ENCODE measurements at places on chromosomes 6 and 20.

GRCh38 chr6:24549674-24550353, 55.0 kb downstream of the ALDH5A1 start:
- DNase-seq, result no peak

DNA sequence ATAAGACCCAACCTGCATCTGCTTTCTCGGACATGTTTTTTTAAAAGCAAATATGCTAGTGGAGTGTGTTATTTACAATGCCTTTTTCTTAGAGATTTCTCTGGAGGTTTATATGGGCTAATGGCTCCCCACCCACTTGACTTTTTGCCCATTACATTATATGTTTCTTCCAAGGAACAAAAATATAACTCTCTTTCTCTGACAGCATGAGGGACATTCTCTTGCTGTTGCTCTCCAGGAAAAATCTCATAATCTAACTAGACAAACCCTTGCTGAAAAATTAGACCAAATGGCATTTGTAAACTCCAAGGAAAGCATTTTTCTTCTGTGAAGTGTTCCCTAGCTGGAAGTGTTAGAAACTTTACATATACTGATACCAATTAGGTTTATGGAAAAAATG, 213.7 kb downstream of the PRL start:
- no peak for DNase-seq

- DNase-seq, result peak; percentile 52
Measured at GRCh38 chr6:113596387-113597230, 260.5 kb upstream of the MARCKS start.

DNA sequence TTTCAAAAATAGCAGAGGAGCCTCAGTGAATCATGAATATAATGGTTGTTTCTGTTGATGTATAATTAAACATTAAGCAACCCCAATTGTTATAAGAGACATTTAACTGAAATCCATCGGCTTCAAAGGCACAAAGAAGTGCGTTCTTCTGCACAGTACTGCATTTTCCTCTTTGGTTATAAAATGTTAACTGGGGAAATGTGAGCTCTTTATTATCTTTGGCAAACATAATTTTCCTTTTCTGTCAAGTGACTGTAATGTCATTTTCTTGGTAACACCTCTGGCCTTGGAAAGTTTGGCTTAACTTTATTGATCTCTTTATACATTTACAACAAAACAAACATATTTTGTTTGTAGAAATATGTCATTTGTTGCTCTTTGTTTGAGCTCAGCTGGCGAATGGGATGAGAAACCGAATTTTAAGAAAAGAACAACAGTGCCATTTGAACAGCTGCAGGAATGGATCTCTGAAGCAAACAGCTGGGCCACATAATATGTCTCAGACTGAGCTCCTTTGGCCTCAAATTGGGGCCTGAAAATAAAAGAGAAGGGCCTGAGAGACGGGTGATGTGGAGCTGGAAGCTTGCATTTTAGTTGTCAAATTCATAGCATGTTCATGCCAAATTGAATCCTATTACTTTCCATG, 427.0 kb upstream of the SPTLC3 start:
- no peak for DNase-seq

- DNase-seq, result no peak
Measured at GRCh38 chr6:46199387-46199786, 28.6 kb upstream of the ENPP5 start.

GRCh38 chr6:150176659-150177058, 33.8 kb downstream of the PPP1R14C start:
- no peak for DNase-seq

- no peak for DNase-seq
Measured at GRCh38 chr20:20737158-20737557, 24.7 kb upstream of the RALGAPA2 start.

GRCh38 chr6:114989279-114989964, 646.6 kb upstream of the HS3ST5 start:
- no peak for DNase-seq

GRCh38 chr6:163254341-163254835, 160.1 kb upstream of the QKI start:
- no peak for DNase-seq

DNA sequence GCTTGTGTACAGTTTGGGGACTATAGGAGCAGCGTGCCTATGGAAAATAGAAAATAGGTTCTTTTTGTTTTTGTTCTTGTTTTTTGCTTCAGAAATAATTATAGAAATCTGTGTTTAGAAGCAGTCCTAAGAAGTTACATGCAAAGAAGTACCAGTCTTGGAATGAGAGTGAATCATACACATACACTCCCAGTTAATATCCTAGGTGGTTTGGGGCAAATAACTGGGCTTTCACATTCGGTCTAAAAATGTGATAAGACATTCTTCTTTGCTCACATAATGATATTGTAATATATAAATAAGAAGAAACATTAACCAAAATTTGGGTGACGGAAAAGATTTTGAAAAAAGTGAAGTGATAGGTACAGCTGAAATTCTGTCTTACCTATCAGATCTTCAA, 61.0 kb downstream of the ENPP1 start:
- DNase-seq, result peak; percentile 11

- DNase-seq, result peak; percentile 85
Measured at GRCh38 chr6:73074175-73074574, 151.1 kb downstream of the KHDC1L start.

DNA sequence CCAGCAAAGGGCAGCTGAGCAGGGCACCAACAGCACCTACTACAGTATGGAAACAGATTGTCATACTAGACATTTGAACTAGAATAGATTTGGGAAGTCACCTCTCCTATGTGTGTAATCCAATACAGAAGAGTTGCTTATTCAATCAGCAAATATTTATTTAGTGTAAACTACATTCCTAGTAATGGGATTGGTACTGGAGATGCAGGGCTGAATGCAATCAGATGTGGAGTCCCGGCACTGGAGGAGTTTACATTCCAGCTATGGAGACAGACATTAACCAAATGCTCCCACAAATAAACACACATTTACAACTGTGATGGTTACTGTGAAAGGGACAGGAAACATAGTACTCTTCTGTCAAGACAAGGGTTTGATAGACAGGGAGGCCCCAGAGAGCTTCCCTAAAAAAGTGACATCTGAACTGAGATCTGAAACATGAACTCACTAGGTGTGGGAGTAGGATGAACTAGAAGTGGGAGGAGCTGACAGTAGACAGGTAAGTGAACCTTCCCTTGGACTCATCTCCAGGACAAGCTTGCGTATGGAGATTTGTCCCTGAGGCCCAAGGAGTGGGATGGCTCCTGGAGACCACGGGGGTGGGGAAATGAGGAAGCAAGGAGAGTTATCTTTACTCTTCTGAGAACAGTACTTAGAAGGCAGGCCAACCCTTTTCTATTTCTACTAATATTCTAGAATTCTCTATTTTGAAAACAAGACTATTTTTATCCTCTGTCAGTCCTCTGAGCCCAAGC, 420.5 kb downstream of the MAFB start:
- no peak for DNase-seq

DNA sequence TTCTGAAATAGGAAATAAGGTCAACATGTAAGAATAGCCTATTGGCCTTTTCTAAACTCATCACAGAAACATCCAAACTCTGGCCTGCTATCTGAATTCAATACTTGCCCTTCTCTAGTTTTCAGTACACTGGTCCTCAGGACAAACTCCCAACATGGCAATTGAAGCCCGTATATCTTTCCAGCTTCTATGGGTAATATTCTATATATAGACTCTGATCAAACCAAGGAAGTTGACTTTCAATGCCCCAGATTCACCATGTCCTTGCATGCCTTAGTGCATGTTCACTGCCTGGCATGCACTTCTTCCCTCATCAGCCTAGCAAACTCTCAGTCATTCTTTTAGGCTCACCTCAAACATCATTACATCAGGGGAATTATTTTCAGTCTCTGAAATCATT, 73.2 kb downstream of the RSPO3 start:
- peak; percentile 70 for DNase-seq

- no peak for DNase-seq
Measured at GRCh38 chr6:43077333-43077809, 1.3 kb downstream of the PTK7 start.

DNA sequence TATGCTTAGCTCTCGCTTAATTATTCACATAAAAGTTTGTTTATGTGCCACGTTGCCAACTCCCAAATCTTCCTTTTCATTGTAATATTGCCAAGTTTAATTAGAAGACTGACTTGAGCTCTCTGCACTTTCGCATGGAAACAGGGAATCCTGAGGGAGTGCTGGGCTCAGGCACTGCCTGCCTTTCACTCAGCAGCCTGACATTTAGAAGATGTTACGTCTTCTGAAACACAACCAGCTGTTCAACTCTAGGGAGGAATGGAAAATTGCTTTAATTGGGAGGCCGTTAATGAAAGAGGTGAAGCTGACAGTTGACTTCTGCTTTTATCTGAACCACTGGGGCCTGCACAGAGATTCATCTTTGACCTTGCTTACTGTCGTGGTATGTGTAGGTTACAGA, 77.4 kb upstream of the MTHFD1L start:
- no peak for DNase-seq

GRCh38 chr6:135180542-135181332, at the start of gene MYB:
TSS of gene MYB (plus strand) at chr6:135181308. CDS start at chr6:135181514, 206 bp downstream.
- DNase-seq, result peak; percentile 45

DNA sequence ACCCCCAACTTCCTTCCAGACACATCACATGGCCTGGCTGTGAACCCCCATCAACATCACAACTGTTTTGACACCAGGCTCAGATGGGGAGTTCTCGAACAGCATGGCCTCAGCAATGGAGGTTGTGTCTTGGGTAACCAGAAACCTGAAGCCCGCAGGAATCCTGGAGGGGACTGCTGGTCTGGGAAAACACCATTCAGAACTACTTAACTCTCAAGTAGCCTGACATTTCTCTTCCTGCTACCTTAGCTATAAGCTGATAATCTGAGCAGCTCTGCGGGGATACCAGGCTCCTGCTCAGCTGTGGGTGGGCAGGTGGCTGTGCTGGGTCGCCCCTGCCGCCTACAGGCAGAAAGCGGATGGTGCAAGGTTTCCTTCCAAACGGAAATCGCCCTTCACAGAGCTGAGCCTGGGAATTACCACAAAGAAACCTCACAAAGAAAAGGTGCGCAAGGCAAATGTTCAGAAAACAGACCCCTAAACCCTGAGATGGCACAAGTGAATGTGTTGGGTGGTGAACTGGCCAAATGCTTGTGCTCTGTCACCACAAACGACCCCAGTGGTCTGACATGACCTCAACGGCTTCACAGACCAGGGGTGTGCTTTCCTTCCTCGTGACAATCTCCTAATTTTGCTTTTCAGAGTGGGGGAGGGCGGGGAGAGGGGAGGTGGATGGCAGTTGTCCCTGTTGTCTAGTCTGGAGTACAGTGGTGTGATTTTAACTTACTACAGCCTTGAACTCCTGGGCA, 29.5 kb downstream of the SNX5 start:
- DNase-seq, result peak; percentile 64

- DNase-seq, result no peak
Measured at GRCh38 chr6:2244261-2245102, 923 bp downstream of the GMDS start.

GRCh38 chr6:25165177-25165576, 114.0 kb upstream of the CARMIL1 start:
- no peak for DNase-seq

DNA sequence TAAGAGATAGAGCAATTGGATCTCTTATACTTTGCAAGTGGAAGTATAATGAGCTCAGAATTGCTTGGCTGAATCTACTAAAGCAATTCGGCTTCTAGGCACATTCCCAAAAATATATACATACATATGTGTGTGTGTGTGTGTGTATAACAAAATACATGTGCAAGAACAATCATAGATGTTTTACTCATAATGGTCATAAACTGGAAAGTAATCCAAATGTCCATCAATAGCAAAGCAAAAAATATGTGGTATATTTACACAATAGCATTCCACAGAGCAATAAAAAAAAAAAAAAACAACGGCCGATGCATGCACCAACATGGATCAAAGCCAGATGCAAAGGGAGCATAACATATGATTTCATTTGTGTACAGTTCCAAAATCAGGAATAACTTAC, 707.9 kb downstream of the RFPL4B start:
- DNase-seq, result no peak

GRCh38 chr6:89010825-89011224, 47.4 kb upstream of the RNGTT start:
- no peak for DNase-seq

GRCh38 chr6:53112871-53113270, 35.8 kb downstream of the GCM1 start:
- DNase-seq, result no peak

DNA sequence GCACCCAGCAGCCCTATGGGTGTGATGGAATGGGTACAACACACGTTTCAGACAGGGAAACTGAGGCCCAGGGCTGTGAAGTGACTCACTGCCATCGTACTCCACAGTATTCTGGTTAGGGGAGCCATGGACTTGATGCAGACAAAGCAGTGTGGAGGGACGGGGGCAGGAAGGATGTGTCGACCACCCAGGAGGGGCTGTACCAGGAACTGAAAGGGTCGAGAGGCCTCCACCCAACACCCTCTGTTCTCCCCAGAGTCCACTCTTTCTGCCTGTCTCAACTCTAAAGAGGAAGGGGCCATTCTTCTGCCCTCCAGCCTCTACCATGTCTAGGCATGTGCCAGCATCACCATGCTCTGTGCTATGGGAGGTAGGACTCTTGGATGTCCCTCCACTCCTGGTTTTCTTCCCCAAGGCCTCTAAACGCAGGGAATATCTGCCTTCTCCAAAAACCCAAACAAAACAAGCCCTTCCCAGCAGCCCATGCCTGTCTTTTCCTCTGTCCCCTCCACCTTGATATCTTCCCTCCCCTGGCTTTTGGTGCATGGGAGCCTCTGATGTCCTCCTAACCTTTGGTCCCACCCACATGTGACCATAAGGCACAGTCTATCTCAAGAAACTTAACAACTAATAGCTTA, 7.4 kb downstream of the SLC22A1 start:
- DNase-seq, result no peak

DNA sequence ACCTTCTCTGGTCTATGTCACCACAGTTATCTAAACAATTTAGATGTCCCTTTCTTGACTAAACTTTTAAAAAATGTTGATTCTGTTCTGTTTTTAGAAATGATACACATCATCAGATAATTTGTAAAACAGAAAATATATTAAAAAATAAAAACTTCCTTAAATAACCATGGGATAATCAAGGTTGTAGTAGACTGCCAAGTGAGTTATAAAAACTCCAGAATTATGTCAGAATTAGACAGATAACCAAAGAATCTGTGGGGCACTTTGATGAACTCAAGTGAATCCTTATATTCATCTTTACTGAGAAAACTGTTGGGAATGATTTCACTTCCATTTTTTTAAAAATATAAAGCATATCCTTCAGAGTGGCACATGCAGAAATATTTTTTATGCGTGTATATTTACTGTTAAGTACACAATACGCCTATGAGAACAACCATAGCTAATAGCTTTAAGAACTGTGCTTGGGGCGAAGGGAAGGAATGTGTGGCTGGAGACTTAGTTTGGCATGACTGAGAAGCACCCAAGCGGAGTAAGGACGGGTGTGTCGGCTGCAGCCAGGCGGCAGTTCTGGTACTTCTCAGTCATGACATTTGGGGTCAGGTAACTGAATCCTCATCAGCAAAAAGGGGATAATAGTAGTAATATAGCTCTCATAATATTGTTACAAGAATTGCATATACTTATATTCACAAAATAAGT, 604.7 kb upstream of the CITED2 start:
- DNase-seq, result no peak

DNA sequence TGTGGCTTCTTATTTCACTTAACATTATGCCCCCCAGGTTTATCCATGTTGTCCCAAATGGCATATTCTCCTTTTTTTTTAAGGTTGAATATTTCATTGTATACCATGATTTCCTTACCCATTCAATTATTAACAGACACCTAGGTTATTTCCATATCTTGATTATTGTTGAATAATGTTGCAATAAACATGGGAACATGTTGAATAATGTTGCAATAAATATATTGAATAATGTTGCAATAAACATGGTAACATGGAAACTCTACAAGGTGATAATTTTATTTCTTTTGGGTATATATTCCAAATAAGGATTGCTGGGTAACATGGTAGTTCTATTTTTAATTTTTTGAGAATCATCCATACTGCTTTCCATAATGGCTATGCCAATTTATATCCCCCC, 648.1 kb downstream of the MMUT start:
- DNase-seq, result no peak
